ENCODE measurements at places on chromosomes 2 and 18.

- no peak for DNase-seq
These were observed 73.4 kb upstream of the ID2 start for GRCh38 chr2:8608411-8608954.

- DNase-seq, result no peak
These were observed 34.8 kb upstream of the EPG5 start for GRCh38 chr18:46001892-46002291.

DNA sequence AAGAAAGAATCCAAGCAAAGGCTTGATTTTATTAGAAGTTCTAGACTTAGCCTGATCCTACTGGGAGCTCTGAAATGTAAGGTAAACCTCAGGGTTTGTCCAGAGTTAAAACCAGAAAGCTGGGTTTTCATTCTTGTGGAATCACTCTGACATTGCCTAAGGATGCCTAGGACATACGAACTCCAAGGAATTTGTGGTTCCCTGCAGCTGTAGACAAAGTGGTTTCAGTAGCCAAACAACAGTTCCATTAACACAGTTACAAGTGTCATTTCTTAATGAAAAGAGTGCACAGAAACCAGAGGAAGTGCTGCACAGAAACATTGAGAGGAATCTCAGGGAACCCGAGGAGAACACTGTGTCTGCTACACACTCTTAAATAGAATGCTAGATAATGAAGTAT is 221.4 kb upstream of the ST6GAL2 start:
- DNase-seq, result no peak

- no peak for DNase-seq
These were observed 10.2 kb upstream of the GKN1 start for GRCh38 chr2:68964282-68964681.

DNA sequence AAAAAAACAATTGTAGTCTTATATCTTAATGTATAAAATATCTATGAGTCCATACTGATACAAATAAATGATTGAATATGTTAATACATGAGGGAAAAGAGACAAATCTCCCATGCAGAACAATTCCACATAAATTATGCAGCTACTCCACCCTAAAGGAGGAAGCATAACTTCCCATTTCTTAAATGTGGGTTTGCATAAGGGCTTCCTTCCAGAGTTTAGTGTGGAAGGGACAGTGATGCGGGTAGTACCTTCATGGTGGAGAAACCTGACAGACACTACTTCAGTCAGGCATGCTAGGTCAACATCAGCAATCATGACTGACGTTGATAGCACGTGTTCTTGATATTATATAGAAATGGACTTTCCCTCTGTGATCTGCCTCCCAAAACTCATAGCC is 146.9 kb upstream of the STON1 start:
- DNase-seq, result no peak

DNA sequence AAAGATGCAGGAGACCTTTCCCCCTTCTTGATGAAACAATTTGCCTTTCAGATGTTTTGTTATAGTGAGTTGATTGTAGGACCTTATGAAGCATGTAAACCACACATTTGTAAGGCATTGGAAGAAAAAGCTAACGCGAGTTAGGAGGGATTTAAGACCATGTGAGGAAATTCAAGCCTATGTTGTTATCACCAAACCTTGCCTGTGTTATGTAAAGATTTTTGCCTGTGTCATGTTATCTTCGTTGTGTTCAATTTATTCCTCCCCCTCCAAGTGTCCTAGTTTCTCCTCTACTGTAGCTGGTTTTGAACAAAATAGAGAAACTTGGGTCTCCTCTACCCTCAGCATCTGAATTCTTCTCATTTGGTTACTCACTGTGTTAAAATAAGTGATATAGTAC is 173.0 kb downstream of the NEDD4L start:
- no peak for DNase-seq
